ENCODE measurements at places on chromosomes 12 and 14.

DNA sequence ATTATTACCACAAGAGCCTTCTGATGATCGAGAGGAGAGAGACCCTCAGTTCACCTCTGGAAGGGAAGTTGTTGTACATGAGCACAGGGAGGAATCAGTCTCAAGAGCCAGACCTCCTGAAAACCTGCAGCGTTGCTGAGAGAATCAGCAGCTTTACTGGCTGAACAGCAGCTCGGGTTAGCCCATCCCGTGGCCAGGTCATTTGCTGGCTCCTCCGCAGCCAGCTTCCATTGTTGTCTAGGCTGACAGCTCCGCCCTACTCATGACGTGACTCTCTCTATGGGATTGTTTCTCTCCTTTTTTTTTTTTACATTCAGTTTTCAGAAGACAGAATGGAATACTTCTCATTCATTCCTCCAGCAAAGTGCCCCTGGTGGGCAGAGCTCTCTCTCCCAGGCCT lies 69.9 kb downstream of the TGFB3 start:
- no peak for DNase-seq

- DNase-seq = no peak
These were observed 187.2 kb upstream of the MYL2 start for GRCh38 chr12:111107392-111108178.

- DNase-seq = no peak
These were observed 45.2 kb downstream of the ABCD2 start for GRCh38 chr12:39574378-39574777.

DNA sequence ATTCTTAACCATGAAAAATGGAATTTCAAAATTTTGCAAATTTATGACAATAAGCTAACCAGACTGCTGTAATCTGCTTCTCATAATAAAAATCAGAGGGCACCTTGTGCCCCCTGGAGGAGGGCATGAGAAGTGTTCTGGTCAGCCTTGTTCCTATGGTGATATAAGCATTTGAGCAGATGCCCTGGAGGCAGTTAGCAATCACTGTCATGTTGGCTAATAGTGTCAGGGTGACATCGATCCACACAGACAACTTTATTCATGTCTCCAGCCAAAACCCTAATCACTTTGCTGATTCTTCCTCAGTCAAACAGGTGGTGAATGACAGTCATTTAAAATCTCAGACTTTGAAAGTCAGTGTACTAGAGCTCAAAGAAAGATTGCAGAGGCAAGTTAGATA lies 943.0 kb downstream of the GALC start:
- DNase-seq = no peak

- DNase-seq = peak; percentile 90
These were observed 4.1 kb upstream of the CCND2 start for GRCh38 chr12:4269279-4269991.

GRCh38 chr12:3246253-3246652 lies 169.1 kb downstream of the TSPAN9 start:
- no peak for DNase-seq

Data from stimulated activated CD8-positive, alpha-beta memory T cell treated with anti-CD3 and anti-CD28 coated beads, Interleukin-7, amount 100 ng/mL, for 1 hour (primary cell).